GM12878 (cell line): ENCODE measurements at places on chromosomes 1 and 21. TPM values are rescaled to one million over a fixed set of nuclear protein-coding genes. Genes with fewer than 3 reads are reported as not detected.

- no peak for DNase-seq
Measured at GRCh38 chr1:205319081-205320018, 2.2 kb downstream of the NUAK2 start.

DNA sequence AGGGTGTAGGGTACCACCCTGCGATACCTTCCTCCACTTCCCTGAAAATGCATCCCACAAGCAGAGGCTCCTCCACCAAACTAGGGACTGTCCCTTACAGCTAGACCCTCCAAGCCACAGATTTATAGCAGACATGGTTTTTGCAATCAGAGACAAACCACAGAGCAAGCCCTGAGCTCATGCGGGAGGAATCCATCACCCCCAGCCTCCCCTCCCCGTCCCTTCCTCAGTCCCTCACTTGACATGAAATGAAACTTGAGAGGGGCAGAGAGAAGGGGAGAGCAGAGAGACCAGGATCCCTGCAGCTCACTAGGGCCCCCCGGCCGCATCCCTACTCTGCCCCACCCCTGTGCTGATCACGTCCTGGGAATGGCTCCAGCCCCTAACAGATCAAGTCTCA is 94.9 kb downstream of the MRPL37 start:
- DNase-seq: no peak

GRCh38 chr1:200968469-200969410 is 54.8 kb downstream of the KIF21B start:
- DNase-seq: no peak

- DNase-seq: no peak
Measured at GRCh38 chr1:24713736-24714135, 31.5 kb upstream of the CLIC4 start.

GRCh38 chr1:112997781-112998180 is 41.8 kb upstream of the SLC16A1 start:
- no peak for DNase-seq

GRCh38 chr21:42456457-42456856 is 39.6 kb downstream of the RSPH1 start:
- no peak for DNase-seq

- DNase-seq: no peak
Measured at GRCh38 chr1:30104551-30104950, 618.8 kb downstream of the MATN1 start.

- no peak for DNase-seq
Measured at GRCh38 chr1:32716312-32717148, 14.0 kb upstream of the SYNC start.

- DNase-seq: no peak
Measured at GRCh38 chr1:17011092-17011438, 663 bp downstream of the ATP13A2 start.

DNA sequence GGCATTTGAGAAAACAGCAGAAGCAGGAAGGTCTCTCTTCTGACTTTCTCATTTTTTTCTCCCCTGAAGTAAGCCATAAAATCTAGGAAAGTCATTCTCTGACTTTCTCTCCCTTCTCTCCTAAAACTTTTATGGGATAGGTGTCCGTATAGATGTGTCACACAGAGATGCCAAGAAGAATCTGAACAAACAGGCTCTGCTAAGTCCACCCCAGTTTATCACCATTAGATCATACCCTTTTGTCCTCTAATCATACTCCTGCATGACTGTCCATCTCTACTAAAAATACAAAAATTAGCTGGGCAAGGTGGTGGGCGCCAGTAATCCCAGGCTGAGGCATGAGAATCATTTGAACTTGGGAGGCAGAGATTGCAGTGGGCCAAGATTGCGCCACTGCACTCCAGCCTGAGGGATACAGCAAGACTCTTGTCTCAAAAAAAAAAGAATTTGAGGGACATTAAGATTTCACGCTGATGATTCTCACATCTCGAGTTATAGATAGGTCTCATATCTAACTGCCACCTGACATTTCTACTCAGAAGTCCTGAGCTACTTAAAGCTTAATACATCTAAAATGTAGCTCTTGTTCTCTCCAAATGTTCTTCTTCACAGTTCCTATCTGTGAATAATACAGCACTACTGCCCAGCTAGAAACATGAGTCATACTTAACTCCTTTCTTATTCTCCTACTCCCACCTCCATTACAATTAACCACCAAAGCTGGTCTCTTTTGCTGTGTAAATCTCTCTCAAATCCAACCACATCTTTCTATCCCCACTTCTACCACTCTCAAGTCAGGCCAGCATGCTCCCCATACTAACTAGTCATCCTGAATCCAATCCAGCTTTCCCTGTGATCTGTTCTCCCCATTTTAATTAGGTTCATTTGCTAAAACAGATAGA is 47.7 kb downstream of the ZNF644 start:
- no peak for DNase-seq

DNA sequence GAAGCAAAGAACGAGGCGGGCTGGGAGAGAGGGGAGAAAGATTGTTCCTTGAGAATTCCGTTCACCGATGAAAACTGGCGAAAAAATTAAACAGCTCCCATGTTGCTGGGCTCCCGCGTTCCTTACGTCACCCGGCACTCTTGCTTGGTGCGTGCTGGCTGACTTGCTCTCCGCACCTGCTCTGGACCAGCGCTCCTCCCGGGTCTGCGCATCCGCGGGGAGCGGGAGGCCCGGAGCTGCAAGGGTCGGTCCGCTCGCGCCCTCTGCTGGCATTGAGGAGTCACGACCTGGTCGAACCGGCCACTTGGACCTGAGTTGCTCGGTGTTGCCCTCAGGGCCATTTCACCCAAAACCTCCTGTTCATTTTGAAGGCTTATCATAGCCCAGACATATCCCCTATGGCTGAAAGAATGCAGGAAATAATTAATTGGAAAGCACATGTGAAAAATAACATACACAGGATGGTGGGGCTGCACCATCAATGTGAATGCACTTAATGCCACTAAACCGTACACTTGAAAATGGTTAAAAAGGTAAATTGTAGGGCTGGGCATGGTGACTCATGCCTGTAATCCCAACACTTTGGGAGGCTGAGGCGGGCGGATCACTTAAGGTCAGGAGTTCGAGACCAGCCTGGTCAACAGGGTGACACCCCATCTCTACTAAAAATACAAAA is 98.9 kb upstream of the BACE2 start:
- no peak for DNase-seq

GRCh38 chr1:176932114-176933104 is 232.1 kb downstream of the ASTN1 start:
- DNase-seq: no peak

DNA sequence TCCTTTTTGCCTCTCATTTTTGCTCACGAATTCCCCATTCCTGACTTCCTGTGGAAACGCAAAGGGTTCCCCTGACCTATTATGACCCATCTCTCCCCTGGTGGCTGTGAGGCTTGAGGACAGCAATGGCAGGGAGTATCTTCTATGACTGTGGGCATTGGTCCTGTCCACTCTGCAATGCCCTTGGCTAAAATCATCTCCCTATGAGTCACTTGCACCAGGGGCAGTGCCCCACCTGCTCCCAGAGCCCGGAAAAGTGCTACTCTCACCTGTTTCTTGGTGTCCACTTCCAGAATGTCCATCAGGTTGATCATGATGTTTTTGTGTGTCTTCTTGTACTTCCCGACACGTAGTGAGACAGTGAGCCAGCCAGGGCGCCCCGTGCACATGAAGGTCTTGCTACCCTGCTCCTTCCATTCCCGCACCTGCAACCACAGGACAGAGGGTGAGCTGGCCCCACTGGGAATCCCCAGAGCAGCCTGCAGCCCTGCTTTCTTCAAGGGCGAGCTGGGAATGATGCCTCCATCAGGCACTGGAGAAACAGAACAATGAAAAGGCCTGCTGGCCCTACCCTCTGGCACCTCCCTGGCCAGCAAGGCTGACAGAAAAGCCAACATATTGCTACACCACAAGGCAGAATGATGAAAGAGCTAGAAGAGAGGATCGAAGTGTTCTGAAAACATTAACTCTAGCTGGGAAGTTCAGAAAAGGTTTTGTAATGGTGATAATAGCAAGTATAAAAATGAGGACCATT is 3.5 kb downstream of the DHCR24 start:
- no peak for DNase-seq

- DNase-seq: no peak
Measured at GRCh38 chr1:213107613-213108012, 56.6 kb downstream of the RPS6KC1 start.

- DNase-seq: no peak
Measured at GRCh38 chr1:83994111-83994510, 4.8 kb downstream of the TTLL7 start.

GRCh38 chr1:203407296-203407695 is 56.4 kb upstream of the FMOD start:
- no peak for DNase-seq

DNA sequence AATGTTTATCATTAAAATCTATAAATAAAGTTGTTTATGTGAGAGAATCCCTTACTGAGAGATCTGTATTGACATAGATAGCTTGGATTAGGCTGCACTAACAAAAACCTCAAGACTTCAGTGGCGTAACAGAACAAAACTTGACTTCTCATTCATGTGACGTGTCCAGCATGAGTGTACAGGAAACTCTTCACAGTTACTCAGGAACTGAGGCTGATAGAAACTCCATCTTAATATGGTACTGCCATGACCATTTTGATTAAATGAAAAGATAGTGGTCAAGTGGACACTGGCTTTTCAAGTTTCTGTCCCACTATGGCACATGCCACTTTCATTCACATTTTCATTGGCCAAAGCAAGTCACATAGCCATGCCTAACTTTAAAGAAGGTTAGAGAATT is 3.7 kb downstream of the ST3GAL3 start:
- DNase-seq: no peak

- no peak for DNase-seq
Measured at GRCh38 chr1:41894101-41894807, 24.5 kb downstream of the HIVEP3 start.

C1orf56 gene
- polyA plus RNA-seq: 10.7 and 12.8 TPM in 2 replicates

TDRKH gene
- polyA plus RNA-seq: 8.2 and 8.4 TPM in 2 replicates

FAF1 gene
- 8.6 and 9.2 TPM in 2 replicates for polyA plus RNA-seq

RNPC3 gene
- polyA plus RNA-seq: 21.1 and 21.5 TPM in 2 replicates

NECTIN4 gene
- 6.5 and 8.3 TPM in 2 replicates for polyA plus RNA-seq

CXADR gene
- polyA plus RNA-seq: 0.18 and 0.74 TPM in 2 replicates

FGR gene
- 58.8 and 60.1 TPM in 2 replicates for polyA plus RNA-seq
